Posterior cingulate gyrus (tissue), 11 donors: ENCODE measurements at places on chromosomes 7 and 10.

GRCh38 chr10:971150-971542 lies 17.1 kb upstream of the GTPBP4 start:
- no peak for DNase-seq

- no peak for DNase-seq
Measured at GRCh38 chr7:127892488-127893314, 138.5 kb downstream of the LRRC4 start.

- no peak for DNase-seq
Measured at GRCh38 chr7:50293509-50294179, 10.9 kb upstream of the IKZF1 start.

DNA sequence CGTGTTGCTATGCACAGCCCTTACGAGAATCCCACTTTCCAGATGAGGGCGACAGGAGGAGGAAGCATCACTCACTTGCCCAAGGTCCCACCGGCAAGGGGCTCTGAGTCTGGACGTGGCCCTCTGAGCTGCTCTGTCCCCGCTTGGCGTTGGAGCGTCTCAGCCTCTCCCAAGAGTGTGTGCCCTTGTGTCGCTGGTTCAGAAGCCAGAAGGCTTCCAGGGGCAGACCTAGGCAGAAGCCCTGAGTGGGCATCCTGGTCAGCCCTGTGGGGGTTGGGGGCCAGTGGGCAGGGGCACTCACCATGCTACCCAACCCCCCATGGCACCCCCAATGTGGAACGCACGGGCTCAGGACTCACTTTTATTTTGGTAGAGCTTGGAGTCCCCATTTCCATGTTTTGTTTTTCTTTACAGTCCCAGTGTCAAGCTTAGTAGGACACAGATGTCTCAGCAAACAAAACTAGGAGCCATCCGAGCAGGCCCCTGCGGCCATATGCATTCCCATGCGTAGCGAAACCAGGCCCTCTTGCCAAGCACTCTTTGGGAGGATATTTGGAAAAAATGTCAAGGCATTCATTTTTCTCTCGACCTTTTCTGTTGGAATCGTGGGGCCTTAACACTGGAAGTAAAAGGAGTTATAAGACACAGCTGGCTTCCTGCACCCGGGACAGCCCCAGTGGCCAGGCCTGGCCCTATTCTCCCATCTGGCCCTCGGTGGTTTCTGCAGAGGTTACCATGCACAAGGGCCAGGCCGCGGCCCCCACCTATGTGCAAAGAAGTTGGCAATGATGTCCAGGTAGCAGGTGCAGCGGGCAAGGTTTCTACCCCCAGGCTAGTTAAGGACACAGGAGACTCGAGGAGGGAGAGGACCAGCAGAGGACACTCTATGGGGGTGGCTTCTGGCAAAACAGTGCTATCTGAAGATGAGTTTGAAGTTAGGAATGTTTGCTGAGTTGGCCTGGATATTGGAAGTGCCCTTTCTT lies 97.0 kb downstream of the LHPP start:
- no peak for DNase-seq

- DNase-seq, result no peak
Measured at GRCh38 chr10:118977022-118977599, 52.4 kb upstream of the NANOS1 start.

GRCh38 chr7:112869111-112869774 lies 79.0 kb upstream of the TMEM168 start:
- no peak for DNase-seq

DNA sequence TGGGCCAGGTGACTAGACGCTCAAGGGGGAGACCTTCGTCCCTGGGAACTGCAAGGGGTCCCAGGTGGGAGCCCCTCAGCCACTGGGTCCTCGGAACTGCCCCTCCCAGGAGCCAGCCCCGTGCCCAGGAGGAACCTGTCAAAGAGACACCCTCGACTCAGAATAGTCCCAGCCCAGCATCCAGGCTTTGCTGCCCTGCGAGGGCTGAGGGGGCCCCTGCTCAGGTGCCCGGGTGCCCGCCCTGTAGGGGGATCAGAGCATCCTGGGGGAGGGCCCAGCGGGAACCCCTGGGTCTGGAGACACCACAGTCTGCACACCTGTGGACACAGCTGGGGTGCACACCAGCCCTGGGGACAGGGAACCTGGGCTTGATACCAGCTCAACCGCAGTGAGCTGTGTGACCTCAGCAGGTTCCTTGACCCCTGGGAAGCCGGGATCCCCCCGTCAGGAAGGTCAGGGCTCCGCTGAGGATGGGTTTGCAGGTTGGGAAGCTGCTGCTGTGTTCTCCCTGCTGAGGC lies 407 bp downstream of the ELN start:
- DNase-seq, result no peak

DNA sequence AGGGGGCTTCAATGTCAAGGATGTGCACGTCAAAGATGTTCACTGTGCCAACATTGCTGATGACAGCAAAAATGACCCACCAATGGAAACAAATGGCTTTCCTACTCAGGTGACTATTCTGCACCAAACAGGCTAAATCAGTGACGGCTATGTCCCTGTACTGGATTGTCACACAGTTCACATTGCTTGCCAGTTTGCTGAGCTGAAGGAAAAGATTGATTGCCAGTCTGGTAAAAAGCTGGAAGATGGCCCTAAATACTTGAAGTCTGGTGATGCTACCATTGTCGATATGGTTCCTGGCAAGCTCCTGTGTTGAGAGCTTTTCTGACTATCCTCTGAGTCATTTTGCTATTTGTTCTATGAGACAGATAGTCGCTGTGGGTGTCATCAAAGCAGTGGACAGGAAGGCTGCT lies 202.2 kb upstream of the ETV1 start:
- DNase-seq, result no peak

GRCh38 chr10:114266521-114266920 lies 27.5 kb downstream of the VWA2 start:
- DNase-seq, result no peak

GRCh38 chr7:29412912-29413311 lies 150.7 kb upstream of the PRR15 start:
- no peak for DNase-seq

- DNase-seq, result no peak
Measured at GRCh38 chr10:46216003-46216634, 70.7 kb upstream of the ANTXRL start.

- peak; percentile 87 for DNase-seq
Measured at GRCh38 chr7:768881-769504, 41.9 kb upstream of the PRKAR1B start.

- no peak for DNase-seq
Measured at GRCh38 chr7:85471740-85472139, 284.9 kb upstream of the SEMA3D start.

GRCh38 chr10:30877111-30877510 lies 154.6 kb downstream of the ZNF438 start:
- DNase-seq, result no peak

GRCh38 chr7:15234431-15234830 lies 327.4 kb downstream of the AGMO start:
- no peak for DNase-seq

DNA sequence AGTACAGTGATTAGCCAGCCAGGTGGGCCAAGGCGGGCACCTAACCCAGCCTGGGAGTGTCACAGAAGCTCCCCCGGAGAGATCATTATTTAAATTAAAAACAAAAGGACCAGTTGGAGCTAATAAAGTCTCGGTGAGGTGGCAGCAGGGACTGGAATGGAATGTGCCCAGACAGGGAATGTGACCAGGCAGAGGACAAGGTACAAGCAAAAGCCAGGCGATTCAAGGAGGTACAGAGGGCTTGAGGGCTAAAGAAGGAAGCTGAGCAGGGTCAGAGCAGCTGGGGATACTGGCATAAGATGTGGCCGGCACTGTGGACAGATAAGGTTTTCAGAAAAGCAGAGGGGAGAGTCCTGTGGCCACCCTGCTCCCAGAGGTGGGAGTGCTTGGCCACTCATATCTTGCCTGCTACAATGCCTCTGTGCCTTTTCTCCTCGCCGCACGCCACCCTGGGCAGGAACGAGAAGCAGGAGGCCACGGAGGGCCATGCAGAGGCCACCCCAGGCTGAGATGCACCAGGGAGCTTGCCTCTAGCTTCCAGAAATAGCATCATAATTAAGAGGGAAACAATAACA lies 13.2 kb downstream of the TMEM273 start:
- DNase-seq, result no peak

DNA sequence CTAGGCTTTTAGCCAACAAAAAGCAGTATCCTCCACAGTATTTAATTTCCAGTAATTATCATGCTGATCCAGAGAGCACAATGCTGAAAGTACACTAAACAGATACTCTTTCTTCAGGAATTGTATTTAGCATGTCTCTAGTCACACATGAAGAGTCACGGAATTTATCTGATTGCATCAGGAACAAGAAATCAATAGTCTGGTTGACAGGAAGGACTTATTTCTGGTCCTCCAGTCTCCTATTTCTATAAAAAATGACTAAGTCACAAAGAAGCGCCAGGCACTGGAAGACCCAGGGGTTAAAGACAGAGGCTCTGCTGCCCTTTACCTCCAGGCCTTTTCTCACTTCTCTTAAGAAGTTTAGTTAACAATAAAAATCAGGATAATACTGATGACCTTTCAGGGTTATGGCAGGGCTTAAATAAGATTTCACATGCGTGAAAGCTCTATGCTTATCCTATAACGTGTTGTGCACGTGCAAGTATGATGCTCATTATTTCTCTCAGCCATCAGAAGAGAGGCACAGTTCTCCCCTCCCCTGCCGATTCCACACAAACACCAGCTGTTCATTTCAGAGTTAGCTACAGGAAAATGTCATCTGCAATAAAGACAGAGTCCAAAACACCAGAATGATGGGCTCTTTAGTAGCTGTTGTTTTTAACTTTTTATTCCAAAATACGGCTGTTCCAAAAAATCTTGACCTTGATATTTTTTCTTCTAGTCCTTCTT lies 36.9 kb downstream of the SLC26A4 start:
- no peak for DNase-seq
